ENCODE measurements at places on chromosomes 16 and 17.

GRCh38 chr17:17347956-17348871, 45.0 kb downstream of the NT5M start:
- DNase-seq, result no peak

DNA sequence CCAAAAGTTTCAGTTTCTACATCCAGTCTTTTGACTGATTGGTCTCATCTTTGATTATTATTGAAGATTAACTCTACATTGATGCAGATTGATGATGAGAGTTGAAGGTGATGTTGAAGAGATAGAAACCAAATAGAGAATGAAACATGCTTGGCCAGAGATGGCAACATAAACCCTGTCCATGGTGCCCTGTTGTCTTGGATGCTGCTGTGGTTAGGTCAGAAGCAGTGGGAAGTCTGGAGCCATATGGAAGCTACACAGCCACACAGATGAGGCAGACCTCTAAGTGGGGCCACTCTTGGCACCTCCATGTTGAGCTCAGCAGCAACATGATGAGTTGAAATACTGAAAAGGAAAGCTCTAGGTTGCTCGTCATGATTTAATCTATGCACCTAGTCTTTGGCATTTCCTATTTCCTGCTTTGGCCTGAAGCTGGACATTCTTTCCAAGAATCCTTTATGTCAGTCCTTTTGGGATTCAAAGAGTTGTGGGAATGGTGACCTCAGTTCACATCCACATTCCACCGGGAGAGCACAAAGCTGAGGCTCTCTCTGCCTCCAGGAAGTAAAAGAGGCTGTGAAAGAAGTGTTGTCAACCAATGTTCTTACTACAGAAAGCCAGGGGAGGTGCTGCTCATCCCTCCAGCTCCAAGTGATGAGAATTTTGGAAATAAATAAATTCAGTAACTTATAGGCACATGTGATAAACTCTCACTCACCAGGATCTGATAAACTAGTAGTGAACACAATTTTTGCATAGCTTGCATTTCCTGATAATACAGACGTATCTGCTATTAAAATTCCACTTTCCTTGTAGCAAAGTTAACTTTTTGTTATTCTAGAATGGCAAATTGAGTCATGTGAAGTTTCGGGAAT, 127.7 kb upstream of the MAF start:
- DNase-seq, result no peak

- DNase-seq, result peak; percentile 41
Observed at GRCh38 chr17:4599505-4600281, 15.4 kb downstream of the SMTNL2 start.

- DNase-seq, result no peak
Observed at GRCh38 chr16:19108409-19109287, 5.1 kb upstream of the ITPRIPL2 start.

- DNase-seq, result no peak
Observed at GRCh38 chr17:17561408-17562145, 29.9 kb downstream of the PEMT start.

Measured in kidney epithelial cell (primary cell).